ENCODE measurements at places on chromosomes 4 and X.

GRCh38 chr4:11155208-11155867 is 273.4 kb downstream of the HS3ST1 start:
- no peak for DNase-seq

- DNase-seq, result peak; percentile 11
These were observed at the start of gene FAAH2 for GRCh38 chrX:57286507-57287251. FAAH2 (plus strand) TSS chrX:57286706; CDS start chrX:57286826, 120 bp downstream.

DNA sequence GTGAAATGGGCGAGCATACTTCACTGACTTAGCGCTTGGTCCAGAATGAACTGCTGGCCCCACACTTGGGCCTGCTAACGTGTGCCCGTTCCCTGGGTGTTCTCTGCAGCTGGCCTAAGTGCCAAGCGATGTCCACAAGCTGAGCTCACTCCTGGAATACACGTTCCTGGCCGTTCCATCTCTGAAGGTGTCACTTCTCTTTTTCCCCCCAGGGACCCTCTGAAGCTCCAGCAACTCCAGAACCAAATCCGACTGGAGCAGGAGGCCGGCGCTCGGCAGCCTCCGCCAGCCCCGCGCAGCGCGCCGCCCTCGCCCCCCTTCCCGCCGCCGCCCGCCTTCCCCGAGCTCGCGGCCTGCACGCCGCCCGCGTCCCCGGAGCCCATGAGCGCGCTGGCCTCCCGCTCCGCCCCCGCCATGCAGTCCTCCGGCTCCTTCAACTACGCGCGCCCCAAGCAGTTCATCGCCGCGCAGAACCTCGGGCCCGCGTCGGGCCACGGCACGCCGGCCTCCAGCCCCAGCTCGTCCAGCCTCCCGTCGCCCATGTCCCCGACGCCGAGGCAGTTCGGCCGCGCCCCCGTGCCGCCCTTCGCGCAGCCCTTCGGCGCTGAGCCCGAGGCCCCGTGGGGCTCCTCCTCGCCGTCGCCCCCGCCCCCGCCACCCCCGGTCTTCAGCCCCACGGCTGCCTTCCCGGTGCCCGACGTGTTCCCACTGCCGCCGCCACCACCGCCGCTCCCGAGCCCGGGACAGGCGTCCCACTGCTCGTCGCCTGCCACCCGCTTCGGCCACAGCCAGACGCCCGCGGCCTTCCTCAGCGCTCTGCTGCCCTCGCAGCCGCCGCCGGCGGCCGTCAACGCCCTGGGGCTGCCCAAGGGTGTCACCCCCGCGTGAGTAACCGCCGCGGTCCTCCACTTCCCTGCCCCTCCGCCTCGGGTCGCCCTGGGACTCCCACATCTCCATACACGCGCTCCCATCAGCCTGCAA is 132.3 kb downstream of the CBR4 start:
- no peak for DNase-seq

- no peak for DNase-seq
These were observed 80.2 kb upstream of the FHL1 start for GRCh38 chrX:136067097-136067496.

DNA sequence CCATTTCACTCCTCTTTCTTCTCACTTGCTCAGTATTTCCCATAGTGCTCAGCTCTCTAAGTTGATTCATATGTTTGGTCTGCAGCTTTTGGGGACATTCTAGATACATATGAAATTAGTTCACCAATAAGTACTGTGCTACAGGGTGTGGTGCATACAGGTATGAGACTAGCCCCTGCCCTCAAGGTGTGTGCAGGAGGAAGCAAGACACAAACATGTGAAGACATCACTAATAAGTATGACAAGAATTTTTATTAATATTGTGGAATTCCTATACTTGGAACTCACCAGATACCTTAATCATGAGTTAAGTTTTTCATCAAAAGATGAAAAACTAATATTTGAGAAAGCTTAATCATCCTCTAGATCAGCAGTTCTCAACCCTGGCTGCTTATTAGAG is 505.2 kb downstream of the ZNF674 start:
- DNase-seq, result no peak

DNA sequence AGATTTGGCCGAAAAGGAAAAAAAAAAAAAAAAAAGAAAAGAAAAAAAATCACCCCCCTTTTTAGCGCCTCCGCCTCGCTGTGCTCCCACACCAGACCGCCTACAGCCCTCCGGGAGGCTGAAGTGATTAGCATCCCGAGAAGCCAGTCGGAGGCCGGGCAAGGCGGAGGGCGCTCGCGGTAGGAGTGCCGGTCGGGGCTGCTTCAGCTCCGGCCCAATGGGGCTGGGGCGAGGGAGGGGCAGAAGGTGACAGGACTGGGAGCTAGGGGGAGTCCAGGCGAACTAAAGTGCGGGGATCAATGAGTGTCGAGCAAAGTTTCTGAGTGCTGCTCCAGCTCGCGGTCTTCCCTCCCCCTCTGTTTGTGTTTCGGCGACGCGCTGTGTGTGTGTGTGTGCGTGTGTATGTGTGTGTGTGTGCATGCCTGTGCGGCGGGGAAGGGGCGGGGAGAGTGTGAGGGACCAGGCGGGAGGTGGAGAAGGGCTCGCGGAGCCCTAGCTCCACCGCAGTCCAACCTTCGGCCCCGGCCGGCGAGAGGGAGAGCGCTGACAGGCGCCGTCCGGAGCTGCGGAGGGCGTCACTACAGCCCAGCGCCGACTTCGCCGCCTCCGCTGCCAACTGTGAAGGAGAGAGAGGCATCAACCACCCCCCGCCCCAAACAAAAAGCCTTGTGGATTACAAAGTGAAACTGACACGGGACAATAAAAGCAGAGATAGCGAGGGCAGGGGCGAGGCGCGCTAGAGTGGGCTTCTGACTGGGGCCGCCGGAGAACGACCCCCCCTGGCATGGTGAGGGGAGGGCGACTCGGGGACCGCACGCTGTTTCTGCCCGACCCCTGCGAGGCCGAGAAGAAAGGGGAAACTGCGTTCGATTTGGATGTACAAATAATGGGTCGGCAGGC is at the start of gene FAT4:
Gene FAT4, plus strand, starts transcription at position 280 of the 900 bp plus-strand sequence. CDS start 1,457 bp downstream, outside the sequence.
- peak; percentile 6 for DNase-seq

DNA sequence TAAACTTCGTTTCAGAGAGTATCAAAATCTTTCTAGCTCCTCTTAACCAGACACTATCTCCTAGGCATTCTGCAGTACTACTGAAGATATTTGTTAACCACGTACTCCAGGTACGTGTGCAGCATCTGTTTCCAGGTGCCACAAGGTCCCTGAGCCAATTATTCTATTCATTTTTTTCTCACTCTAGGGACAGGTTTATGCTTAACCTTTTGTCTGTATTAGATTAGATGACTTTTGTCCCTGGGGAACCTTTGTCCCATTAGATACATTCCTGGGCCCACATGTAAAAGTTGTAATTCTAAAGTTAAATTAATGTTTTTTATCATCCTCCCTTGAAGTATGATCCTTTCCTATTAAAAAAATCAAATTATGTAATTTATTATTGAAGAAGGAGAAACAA is 16.5 kb downstream of the ELOVL6 start:
- no peak for DNase-seq

DNA sequence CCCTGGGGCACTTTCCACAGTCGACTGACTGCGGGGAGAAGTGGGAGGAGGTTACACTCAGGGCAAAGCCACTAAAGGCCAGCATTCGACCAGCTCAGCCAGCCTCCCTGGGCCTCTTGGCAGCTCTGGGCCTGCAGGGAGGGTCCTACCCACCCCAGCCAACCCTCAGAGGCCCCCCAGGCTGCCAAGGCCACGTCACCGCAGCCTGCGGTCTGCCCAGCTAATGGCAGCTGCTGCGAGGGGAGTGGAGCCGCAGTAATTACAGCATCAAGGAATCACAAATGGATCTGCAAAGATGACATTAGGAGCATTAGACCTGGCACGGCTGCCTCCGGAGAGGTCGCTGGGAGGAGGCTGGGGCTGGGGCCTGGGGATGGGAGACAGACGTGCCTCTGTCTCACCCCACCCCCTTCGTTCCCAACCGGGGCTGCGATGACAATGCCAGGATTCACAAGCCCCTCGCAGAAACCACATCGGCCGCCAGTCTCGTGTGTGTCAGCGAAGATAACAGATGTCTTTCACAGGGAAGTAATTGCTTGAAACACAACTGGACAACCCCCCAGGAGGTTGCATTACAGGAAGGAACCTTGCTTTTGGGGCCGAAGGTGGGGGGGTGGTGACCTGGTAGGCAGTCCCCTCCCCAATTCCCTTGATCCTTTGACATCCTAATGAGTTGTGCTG is 367.6 kb downstream of the BCOR start:
- DNase-seq, result no peak

DNA sequence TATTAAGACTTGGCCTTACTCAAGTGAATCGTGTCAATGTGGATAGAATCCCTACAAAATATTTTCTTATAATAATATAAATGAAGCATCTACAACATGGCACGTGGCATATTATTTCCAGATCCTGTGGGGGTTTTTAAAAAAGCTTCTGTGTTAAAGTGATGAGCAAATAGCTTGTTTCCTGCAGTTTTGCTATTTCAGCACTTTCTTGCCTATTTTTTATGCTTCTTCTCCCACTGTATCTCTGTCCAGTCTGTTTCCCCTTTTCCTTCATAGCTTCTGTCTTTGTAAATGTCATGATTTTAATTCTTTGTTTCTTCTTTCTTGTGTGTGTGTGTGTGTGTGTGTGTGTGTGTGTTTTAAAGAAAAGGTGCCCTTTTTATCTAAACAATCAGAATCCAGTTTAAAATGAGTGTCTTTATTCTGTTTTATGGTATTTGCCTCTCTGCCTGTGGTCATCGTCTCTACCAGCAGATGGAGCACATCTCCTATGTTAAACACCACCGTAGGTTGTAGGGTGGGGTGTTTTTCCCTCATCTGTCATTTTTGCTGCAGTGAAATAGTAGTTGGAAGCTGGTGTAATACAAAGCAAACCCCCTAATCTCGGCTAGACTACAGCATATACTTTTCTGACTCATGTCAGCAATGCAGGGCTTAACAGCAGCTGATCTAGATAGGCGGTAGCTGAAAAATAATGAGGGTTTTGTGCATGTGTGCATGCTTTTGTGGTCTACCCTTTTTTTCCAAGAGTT is 33.1 kb downstream of the FTHL17 start:
- DNase-seq, result no peak

DNA sequence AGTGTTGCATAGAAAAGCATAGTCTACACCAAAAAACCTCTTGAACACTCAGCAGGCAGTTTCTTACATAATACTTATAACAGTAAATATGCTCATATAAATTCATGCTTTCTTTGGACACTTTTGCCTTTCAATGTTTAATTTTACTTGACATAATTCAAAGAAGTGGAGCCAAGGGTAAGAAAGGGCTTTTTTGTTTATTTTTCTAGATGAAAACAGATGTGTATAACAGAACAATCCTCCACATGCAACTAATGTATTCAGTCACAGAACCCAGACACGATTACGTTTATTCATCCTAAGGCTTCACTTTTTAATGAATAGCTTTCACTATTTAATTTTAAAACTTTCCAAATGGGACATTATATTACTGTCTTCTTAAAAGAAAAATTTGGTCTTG is 58.0 kb upstream of the PTPN13 start:
- DNase-seq, result no peak

GRCh38 chr4:13988353-13989305 is 361.1 kb upstream of the BOD1L1 start:
- no peak for DNase-seq

DNA sequence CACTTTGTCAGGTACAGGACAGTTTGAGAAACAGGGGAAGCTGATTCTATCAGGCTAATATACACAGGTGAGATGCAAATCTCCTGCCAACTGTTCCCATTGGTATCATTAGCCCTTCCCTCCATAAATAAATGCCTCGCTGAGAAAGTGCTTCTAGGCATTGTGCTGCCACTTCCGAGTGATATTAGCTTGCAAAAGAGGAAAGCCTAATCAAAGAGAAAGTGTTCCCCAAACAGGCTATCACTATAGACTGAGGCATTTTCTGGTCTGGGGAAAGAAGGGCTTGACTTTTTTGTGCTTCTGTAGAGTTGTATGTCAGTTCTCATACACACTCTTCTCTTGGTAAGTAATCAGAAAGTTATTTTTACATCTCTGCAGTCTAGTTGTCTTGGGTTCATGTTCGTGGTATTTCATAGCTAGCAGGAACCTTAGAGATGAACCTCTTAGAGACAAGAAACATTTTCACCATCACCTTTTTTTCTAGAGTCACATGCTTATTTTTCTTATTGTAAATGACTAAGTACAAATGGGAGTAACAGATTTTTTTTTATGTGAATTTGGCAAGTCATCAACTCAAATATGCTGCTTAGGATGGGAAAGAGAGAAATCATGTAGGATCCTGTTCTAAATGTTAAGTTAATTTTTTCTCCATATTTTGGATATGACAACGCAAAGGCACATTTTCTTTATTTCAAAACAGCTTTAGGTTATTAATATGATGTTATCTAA is 1009.8 kb downstream of the ADGRL3 start:
- DNase-seq, result no peak

DNA sequence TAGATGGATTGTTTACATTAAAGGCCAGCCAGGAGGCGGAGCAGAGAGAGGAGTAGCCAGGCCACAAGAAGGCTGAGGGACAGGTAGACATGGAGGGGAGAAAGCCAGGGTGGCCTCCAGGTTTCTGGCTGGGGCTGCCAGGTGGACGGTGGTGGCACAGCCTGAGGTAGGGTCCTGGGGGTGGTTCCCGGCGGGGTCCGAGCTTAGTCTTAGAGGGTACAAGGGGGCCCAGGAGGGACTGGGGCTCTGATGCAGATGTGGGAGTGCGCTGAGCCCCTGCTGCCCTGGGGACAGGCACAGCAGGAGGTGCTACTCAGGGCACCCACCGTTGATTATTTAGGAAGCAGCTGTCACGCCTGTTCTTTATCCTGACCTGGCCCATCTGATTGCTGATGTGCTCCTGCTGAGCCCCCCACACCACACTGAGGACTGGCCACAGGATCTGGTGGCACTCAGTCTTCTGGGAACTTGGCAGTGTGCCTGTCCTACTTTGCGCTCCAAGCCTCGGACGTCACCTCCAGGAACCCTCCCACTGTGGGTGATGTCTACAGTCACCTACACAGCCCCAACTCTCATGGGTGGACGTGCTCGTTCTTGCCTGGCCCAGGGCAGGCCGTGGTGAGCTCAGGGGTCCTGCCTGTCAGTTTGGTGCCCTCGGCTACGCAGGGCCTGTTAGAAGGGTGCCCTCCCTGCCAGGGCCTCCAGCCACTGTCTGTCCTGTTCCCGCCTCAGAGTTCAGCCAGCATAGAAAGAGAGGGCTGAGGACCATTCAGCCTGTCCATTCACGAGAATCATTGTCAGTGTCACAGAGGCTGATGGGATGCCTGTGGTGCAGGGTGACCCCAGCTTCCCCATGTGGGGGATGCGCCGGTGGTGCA is 12.0 kb downstream of the WFS1 start:
- DNase-seq, result no peak

- DNase-seq, result no peak
These were observed 1304.4 kb upstream of the PCDH7 start for GRCh38 chr4:29415771-29416170.

DNA sequence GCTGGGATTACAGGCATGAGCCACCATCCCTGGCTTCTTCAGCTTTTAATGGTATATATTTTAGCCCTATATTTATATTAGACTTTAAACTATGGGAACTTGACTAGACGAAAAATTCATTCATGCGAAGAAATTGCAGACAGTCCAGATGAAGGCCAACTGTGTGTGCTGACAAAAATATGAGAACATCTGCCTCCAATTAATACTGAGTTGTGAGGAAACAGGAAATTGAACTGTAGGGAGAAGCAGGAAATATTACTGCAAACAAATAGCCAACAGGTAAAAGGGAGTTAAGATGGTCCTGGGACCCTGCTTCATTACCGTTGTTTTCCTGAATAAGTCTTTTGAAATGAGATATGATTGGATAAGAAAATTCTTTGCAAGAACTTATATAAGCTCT is 26.3 kb downstream of the MGARP start:
- DNase-seq, result no peak

- DNase-seq, result no peak
These were observed 51.5 kb downstream of the NPY1R start for GRCh38 chr4:163280703-163281519.
